Hematopoietic multipotent progenitor cell (in vitro differentiated cells): ENCODE measurements at places on chromosomes 7 and 10.

- no peak for DNase-seq
Observed at GRCh38 chr7:24572393-24572996, 757 bp upstream of the PALS2 start.

- DNase-seq: no peak
Observed at GRCh38 chr10:71754562-71754961, 18.8 kb downstream of the VSIR start.

DNA sequence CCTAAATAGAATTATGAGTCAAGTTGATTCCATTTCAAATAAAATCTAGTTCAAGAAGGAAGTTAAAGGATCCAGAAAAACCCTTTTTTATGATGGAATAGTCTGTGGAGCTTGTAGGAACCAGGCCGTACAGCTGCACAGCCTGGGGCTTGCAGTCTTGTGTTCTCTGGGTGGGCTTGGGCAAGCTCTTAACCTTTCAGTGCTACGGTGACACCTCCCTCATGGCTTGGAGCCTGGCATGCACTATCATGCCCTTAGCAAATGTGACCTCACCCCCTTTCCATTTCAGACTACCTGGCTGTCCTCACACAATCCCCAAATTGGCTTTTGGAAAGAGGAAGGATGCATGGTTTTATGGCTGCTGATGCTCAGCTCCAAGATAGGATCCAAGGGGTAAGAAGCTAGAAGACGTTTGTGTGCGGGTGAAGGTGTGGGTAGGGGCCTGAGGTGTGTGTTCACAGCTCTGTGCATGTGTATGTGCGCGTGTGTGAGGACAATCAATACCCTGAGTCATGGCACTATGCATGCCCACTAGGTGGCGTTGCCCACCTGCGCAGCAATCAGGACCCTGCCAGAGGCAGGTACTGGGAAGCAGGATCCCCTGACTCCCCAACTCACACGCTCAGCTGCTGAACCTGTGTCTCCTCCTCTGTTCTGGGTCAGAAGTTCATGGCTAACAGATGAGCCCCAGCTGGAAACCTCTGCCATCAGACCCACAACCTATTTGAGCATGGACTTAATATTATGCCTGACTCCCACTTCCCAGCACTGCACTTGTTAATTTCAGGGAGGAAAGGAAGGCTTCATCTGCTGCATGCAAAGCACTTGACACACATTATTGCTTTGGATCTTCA is 113.4 kb downstream of the PTPN20 start:
- peak; percentile 56 for DNase-seq

- DNase-seq: no peak
Observed at GRCh38 chr7:46015107-46015868, 94.2 kb upstream of the IGFBP3 start.

GRCh38 chr7:17474724-17475344 is 176.4 kb downstream of the AHR start:
- DNase-seq: no peak

DNA sequence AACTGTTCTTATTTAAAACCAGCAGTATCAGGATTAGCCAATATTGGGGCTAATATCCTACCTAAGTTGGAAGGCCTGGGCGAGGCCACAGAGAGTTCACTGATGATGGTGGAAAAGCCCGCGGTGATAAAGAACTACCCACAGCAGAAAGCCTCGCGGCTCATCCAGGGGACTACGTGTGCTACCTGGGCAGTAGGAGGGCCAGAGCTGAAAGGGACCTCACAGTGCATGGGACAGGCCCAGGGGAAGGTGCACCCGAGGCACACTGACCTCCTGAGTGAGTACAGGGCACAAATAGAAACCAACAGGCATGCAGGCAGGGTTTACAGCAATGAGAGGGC is 1.4 kb downstream of the WDR86 start:
- DNase-seq: no peak

GRCh38 chr7:17781491-17782215 is 158.6 kb downstream of the SNX13 start:
- no peak for DNase-seq
